Activated naive CD8-positive, alpha-beta T cell treated with anti-CD3 and anti-CD28 coated beads, Interleukin-2, amount 50 U/mL, for 24 hours (primary cell): ENCODE measurements at places on chromosomes 1 and 21.
A peak's percentile ranks its signal among the peaks of the same experiment; 100 is the strongest.

- no peak for DNase-seq
These were observed 298.9 kb downstream of the DSCAM start for GRCh38 chr21:40547906-40548513.

DNA sequence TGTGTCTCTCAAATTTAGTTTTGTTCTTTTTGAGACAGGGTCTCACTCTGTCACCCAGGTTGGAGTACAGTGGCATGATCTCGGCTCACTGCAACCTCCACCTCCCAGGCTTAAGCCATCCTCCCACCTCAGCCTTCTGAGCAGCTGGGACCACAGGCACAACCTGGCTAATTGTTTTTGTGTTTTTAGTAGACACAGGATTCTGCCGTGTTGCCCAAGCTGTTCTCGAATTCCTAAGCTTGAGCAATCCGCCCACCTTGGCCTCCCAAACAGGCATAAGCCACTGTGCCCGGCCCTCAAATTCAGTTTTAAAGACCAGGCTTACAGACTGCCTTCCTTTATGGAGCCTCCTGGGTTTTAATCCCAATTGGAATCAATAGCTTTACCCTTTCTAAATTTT, 83.7 kb upstream of the SELENON start:
- no peak for DNase-seq

GRCh38 chr1:182725259-182726255, 41.2 kb upstream of the RGS8 start:
- DNase-seq: no peak

GRCh38 chr1:10217748-10218441, 7.5 kb downstream of the KIF1B start:
- DNase-seq: no peak

DNA sequence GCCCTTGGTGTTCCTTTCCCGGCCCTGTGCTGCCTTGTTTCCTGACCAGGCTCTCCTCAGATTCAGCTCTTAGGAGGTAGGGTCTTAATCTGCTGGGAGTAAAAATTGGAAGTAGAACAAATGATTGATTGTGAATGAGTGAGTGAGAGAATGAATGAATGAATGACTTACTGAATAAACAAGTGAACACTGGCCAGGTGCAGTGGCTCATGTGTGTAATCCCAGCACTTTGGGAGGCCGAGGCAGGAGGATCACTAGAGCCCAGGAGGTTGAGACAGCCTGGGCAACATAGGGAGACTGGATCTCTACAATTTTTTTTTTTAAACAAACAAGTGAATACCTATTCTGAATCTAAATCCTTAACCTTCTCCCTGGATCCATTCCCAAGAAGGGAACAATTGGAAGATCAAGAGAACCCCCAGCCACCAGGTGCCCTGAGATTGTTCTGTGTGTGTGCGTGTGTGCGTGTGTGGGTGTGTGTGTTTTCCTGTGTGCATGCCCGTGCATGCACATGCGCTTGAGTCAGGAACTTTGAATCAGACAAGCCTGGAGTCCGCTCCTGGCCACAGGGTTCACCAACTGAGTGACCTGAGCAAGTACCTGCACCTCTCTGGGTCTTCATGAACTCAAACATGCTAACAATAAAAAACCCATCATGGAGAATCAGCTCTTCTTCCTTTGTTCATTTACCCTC, 24.3 kb upstream of the CITED4 start:
- DNase-seq: no peak

DNA sequence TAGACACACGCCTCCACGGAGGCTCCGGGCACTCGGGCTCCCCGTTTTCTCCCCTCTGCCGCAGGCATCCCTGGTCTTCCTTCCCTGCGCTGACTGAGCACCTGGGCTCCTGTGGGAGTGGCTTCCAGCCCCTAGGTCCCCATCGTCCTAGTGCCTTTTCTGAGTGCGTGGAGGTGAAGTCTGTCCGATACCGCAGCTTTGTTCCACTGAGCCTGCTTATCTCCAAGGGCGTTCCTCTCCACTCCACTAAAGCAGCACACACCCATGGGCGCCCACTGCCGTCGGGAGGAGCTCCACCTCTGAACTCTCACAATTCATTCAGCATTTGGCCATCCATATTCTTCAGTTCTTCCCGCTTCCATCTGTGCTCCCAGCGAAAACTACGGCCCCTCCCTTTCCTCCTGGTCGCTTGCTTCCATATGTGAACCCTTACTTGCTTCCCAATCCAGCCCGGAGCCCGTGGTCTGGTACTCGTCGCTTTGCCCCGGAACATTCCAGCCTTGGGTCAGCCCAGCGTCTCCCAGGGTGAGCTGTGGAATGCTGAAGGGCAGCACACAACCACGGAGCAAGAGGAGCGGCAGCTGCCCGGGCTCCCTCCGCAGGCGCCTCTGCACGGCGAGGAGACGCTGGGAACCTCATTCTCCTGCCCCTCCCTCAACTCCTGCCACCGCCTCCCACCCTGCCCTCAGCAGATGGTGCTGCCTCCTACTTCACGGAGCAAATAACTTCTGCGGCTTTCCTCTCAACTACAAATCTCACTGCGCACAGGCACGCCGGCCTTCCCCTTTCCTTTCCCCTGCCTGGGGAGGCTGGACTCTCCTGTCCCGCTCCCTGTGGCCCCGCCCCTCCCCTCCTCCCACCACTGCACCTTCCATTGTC, 27.5 kb downstream of the ATP8B2 start:
- DNase-seq: peak; percentile 63

DNA sequence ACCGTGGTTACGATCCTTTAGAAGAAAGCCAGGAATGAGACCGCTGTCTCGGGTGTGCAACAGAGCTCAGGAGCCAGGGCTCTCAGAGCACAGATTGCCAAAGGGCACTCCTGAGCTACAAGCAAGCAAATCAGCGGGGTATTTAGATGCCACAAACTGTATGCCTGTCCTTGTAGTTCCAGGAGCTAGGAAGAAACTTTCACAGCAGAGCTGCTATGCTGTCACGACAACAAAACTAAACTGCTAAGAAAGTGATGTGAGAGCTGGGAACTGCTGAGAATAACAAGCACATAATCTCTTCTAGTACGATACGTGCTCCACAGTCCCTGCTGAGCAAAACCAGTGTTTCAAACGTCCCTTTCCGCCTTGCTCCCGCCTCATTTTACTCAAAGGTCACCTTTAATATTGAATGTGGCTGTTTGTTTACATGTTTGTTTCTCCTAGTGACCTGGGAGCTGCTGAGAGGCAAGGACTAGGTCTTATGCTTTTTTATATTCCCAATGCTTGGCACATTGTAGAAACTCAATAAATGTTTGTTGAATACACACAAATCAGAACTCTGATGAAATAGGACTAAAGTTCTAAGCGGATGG, 14.7 kb downstream of the GREM2 start:
- DNase-seq: no peak

GRCh38 chr1:145878724-145879123, 6.9 kb downstream of the ANKRD35 start:
- DNase-seq: no peak

DNA sequence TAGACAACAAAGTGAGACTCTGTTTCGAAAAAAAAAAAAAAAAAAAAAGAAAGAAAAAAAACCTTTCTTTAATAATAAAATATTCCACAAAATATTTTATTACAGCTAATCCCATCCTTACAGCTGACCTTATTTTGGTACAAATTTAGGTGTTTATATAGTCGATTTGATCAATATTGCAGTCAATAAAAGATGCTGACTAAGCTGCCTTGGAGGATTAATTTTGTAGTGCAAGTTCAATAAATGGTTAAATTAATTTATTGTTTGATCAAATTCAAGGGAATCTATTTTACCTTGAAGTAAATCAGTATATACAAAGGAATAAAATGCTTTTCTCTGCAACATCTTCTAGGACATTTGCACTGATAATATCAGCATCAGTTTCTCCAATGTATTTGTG, 1764.3 kb downstream of the NCAM2 start:
- DNase-seq: no peak

DNA sequence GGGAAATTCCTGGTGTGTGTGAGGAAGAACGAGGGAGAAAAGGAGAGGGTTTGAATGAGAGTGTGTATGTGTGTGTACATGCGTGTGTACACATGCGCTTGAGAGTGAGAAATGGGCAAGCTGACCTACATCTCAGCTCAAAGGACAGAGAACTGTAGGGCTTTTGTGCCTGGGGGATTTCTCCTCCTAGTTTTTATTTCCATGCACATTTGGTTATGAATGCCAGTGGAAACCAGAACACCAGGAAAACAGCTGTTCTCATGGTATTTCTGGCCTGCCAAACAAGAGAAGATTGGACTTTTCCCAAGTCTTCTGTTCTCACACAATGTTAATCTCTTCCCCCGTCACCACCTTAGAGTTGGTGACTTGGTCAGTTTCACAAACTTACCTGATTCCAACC, 45.2 kb downstream of the SLC44A3 start:
- no peak for DNase-seq

- no peak for DNase-seq
These were observed 40.0 kb upstream of the EPS15 start for GRCh38 chr1:51559064-51559500.

GRCh38 chr1:116993286-116993685, 8.3 kb upstream of the CD101 start:
- DNase-seq: no peak

DNA sequence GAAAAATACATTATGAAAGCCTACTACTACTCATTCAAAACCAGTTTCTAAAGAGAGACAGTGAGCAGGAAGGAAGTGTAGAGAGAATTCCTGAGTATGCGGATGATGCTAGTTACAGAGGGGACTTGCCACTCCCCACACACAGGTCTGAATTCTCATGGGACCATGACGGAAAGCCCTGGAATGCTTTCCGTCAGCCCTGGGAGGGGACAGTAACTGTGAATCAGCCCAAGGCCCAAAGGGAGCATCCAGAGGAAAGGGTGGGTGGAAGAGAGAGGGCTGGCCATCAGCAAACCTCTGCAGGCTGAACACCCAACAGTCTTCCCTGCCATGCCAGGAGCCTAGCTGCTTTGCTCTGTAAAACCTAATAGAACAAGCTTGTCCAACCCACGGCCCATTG, 36.4 kb downstream of the RCSD1 start:
- DNase-seq: no peak

DNA sequence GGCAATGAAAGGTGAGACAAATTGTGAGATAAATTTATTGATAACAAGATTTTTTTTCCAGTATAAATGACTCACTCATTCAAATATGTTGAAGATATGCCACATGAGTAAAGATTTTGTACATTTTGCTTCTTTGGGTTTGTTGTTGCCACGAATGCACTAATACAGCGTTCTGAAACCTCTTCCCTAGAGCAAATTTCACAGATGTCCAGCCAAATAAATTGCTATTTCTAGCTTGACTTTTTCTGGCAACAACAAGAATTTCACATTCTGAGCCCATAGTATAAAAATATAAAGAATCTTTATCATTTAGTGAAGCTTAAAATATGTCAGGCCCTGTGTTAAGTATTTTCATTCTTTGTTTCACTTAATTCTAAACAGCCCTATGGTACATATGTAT, 114.5 kb upstream of the COL24A1 start:
- DNase-seq: no peak

GRCh38 chr1:15023205-15023604, 130.3 kb upstream of the TMEM51 start:
- DNase-seq: no peak

GRCh38 chr1:228270032-228270431, 62.2 kb downstream of the OBSCN start:
- DNase-seq: no peak

DNA sequence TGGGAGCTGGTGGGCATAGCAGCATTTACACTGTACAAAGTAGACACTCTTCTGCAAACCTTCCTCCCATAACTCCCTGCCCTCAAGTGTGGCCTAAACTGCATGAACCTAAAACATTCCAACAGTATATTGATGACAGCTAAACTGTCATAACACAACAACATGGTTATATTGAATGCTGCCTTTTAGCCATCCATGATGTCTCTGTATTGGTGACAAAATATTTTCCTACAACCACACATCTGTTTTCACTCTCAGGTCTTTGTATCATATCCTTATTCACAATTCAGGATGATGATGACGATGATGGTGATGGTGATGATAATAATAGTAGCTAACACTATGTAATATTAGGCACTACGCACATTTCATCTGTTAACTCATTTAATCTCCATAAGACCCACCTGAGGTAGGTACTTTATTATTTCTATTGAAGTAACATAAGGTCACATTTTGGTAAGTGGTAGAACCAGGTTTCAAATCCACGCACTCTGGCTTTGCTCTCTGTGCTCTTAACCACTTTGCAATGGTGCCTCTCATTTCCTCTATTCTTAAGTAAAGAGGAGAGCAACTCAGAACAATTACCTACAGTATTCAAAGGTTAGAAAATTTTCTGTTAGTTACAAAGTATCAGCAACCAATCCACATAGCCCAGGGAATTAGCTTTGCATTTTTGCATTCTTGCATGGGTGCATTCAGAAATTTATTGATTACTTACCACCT, 185.1 kb upstream of the LMO4 start:
- no peak for DNase-seq

DNA sequence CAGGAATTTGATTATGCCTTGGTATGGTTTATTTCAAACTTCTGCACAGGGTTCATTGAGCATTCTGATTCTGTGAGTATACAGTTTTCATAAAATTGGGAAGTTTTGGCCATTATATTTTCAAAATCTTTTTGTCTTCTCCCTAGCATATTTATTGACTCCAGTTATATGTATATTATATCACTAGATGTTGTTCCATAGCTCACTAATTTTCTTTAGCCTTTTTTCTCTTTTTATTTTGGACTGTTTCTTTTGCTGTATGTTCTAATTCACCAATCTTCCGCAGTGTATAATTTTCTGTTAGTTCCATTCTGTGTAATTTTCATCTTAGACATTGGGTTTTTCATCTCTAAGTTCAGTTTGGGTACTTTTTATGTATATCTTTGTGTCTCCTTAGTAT, 31.9 kb downstream of the ZMYM4 start:
- DNase-seq: no peak

- DNase-seq: peak; percentile 73
These were observed 757 bp upstream of the NRIP1 start for GRCh38 chr21:15065392-15066122.

DNA sequence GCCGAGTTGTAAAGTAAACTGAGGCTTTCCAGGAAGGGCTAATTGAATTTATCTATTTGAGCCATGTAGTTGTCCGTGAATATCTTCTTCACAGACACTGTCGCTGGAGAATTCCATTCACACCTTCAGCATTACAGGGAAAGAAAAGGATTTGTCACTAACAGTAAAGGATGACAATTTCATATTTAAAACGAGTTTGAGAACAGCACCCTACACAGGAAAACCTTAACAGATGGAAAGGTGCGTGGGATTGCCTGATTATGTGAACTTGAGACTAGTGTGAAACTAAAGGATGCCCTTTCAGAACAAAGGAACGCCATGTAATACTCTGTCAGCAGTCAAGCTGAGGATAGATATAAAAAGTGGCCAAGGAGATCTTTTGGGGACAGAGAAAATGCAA, 492.5 kb upstream of the ADGRL2 start:
- no peak for DNase-seq

DNA sequence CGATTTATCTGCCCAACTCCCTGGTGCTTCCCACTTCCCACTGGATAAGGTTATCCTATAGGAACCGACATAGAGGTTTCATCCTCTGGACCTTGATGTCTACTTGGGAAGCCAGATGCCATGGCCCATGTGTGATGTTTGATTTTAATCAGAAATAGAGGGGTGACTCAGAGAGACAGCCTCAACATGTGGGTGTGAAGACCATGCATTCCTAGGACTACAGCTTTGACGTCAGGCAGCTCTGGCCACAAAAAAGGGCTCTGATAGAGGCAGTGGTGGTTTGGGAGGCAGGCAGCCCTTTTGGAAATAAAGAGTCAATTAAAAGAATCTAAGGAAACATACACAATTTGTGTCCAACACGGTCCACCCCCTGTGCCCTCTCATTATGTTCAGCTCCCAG, 5.2 kb upstream of the SH2D2A start:
- DNase-seq: peak; percentile 65

GRCh38 chr1:193569983-193570269, 383.5 kb upstream of the B3GALT2 start:
- DNase-seq: no peak

- DNase-seq: no peak
These were observed 41.7 kb downstream of the NFIA start for GRCh38 chr1:61124078-61124477.
